NCI-H2171 (cell line): ENCODE measurements at places on chromosomes 12 and 14.

DNA sequence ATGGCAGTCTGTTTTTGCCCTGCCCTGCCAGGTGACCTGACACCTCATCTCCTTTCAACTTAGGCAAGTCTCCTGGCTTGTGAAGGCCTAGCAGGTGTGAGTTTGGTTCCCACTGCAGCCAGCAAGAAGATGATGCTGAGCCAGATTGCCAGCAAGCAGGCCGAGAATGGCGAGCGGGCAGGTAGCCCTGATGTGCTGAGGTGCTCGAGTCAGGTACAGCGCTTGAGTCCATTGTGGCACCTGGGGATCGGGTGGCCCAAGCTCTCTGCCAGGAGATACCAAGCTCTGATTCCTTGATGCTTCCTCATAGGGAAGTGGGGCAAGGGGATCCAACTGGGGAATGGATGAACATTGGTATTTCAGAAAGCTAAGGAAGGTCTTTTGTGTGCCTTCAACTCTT, 4.1 kb upstream of the CSAD start:
- no peak for DNase-seq

DNA sequence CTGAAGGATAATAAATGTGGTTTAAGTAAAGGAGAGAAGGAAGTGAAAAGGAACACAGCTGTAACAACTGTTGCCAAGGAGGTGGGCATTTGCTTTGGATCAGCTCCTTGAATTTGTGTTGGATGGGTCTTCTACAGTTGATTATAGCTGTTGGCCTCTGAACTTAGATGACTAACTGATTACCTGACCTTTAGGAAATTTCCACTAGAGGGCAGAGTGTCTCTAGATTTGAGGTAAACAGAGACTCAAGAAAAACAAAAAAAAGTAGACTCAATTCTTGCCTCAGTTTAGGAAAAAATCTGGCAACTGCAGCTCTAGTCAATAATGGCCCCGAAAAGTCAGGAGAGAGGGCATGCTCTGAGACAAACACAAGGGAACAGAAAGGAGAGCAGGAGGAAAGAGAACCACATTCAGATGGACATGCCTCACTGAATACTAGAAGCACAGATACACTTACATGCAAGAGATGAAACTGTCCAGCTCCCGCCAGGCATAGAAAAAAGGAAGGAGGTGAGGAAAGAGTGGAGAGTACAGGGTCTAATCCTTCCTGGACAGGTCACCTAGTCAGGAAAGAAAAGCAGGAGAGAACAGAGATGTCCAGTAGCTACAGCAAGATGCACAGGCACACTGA, 20.6 kb downstream of the COX14 start:
- peak; percentile 45 for DNase-seq

GRCh38 chr14:103597623-103598377, 31.2 kb upstream of the KLC1 start:
- peak; percentile 50 for DNase-seq

DNA sequence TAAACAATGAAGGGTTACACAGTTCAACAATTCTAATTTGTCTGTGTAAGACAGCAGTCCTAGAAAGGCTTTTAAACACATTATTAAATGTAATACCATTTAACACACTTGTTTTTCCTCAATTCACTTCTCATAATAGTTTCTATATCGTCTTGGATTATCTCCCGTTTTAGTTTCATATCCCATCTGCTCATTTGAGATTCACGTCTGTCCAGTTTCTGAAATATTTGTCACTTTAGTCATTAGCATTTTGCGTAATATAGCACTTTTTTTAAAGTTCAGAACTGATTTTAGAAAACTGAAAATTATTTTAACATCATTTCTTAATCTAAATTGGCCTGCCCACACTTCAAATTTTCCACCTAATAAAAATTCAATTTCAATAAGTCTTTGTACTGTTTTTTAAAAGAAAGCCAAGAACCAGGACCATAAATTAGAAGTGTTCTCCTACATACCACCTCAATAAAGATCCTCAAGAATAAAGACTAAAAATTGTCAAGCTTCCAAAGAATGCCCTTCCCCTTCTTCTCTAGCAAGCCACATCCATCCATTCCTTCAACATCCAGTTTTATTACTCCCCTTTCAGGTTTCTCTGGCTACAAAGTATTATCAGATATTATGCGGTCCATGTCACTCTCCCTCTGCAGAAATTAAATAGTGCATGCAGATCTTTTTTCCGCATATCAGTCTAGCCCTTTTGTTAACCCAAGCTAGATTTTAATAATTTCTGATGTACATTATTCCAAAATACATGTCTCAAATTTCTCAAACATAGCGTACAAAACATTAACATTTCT, 11.9 kb downstream of the MED13L start:
- no peak for DNase-seq

DNA sequence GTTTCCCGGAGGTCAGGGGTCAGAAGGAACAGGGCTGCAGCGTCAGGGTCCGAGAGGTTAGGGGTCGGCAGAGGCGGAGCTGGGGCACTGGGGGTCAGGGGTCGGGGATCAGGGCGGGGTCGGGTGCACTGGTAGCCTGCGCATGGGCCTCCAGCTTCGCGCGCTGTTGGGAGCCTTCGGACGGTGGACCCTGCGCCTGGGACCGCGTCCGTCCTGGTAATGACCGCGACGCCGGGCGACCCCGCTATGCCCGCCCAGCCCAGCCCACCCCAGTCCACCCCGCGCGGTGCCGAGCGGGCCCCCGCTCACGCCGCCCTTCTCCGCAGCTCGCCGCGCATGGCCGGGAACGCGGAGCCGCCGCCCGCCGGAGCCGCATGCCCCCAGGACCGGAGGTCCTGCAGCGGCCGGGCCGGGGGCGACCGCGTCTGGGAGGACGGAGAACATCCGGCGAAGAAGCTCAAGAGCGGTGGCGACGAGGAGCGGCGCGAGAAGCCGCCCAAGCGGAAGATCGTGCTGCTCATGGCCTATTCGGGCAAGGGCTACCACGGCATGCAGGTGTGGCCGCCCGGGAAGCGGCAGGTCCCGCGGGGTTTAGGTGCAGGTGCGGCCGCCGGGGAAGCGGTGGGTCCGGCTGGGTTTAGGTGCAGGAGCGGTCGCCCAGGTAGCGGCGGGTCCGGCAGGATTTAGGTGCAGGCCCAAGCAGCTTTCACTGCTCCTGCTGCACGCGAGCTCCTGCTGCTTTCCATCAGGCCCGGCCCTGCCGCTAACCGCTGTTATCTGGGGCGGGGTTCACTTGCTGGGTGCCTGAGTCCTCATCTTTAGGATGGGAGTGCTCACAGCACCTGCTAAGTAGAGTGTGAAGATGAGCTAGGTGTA, 743 bp downstream of the PUS1 start:
- DNase-seq = no peak

- DNase-seq = no peak
Observed at GRCh38 chr12:1845886-1846285, 25.5 kb downstream of the LRTM2 start.

DNA sequence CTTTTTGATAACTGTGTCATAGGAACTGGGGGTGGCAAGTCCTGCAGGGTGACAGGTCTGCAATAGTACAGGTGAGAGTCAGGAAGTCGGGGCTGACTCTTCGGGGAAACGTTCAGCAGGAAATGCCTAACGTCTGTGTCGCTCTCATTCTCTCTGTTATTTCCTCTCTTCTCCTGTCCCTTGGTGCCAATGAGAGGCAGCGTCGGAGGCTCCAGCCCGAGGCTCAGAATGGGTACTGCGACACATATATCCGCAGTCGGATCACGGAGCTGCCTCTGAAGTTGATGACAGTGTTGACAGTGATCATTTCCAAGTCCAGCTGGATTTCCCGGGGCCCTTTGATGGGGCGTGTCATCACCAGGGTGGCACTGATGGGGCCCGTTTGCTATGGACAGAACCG, 2.7 kb upstream of the TC2N start:
- DNase-seq = no peak
